ENCODE measurements at places on chromosomes 5 and 9. TPM values are rescaled to one million over a fixed set of nuclear protein-coding genes. Genes with fewer than 3 reads are reported as not detected.

The BSPRY gene
- not detected for total RNA-seq

The MORN5 gene
- not detected for total RNA-seq

The ALDH1A1 gene
- total RNA-seq, result 69.4 TPM

The CBY3 gene
- not detected for total RNA-seq

The SCGB3A2 gene
- not detected for total RNA-seq

The RLN2 gene
- total RNA-seq, result 0.25 TPM

The NAA35 gene
- 28.0 TPM for total RNA-seq

The SPINK4 gene
- total RNA-seq, result not detected

The CDO1 gene
- 3.4 TPM for total RNA-seq

The TMC1 gene
- total RNA-seq, result 2.1 TPM

The PRUNE2 gene
- 68.1 TPM for total RNA-seq

The GLRA1 gene
- total RNA-seq, result not detected

The RETREG1 gene
- 6.6 TPM for total RNA-seq

The UBAP1 gene
- 33.0 TPM for total RNA-seq

The PHF24 gene
- total RNA-seq, result 0.11 TPM

The CPEB4 gene
- total RNA-seq, result 36.0 TPM

The FBP1 gene
- total RNA-seq, result not detected

All from uterine smooth muscle cell (primary cell).